Tibial nerve (tissue), 4 donors: ENCODE measurements at places on chromosomes 7 and 10. TPM values are rescaled to one million over a fixed set of nuclear protein-coding genes. Genes with fewer than 3 reads are reported as not detected.

- H3K4me3 ChIP-seq = peak overlapping the region; percentile 24
- no peaks in the 10 kb centered on the region for H3K27me3 ChIP-seq
- H3K4me1 ChIP-seq = peaks cover 43% of the 10 kb centered on the region
- peaks cover 13% of the 10 kb centered on the region for H3K36me3 ChIP-seq
- no peak for DNase-seq
These were observed 6.6 kb downstream of the AASS start for GRCh38 chr7:122137251-122138077.

- DNase-seq = no peak
- H3K27me3 ChIP-seq = no peaks in the 10 kb centered on the region
- no peak overlapping the region for H3K4me3 ChIP-seq
- H3K36me3 ChIP-seq = peaks cover 37% of the 10 kb centered on the region
- no peak overlapping the region for H3K27ac ChIP-seq
These were observed 26.5 kb downstream of the RNF32 start for GRCh38 chr7:156667110-156667426.

- no peaks in the 10 kb centered on the region for H3K27me3 ChIP-seq
- no peak overlapping the region for H3K27ac ChIP-seq
- no peaks in the 10 kb centered on the region for H3K4me1 ChIP-seq
- H3K4me3 ChIP-seq = no peak overlapping the region
- H3K36me3 ChIP-seq = no peaks in the 10 kb centered on the region
- no peak for DNase-seq
These were observed 180.6 kb upstream of the CHRM2 start for GRCh38 chr7:136687693-136688322.

- peaks cover 24% of the 10 kb centered on the region for H3K4me1 ChIP-seq
- no peak for DNase-seq
- no peak overlapping the region for H3K4me3 ChIP-seq
- no peaks in the 10 kb centered on the region for H3K27me3 ChIP-seq
- H3K36me3 ChIP-seq = peaks cover 5% of the 10 kb centered on the region
These were observed 32.1 kb downstream of the TMEM60 start for GRCh38 chr7:77765906-77766800.

DNA sequence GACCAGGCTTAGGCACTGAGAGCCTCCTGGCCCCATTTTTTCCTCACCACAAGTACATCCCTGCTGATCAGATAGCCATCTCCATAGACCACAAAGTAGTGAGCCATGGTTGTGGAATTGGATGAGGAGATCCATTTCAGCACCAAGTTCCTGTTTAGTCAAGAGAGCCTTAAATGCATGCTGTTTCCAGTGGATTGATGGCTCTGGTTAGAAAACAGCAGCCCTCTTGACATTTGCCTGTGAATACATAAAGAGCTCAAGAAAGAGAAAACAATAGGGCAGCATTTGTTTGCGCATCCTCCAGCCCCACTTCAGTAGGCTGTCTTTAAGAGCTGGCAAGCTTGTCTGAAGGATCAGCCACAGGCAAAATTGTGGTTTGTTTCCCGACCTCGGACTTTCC, 251.2 kb downstream of the POU6F2 start:
- DNase-seq = no peak
- no peak overlapping the region for H3K4me3 ChIP-seq
- H3K27me3 ChIP-seq = no peaks in the 10 kb centered on the region
- H3K36me3 ChIP-seq = no peaks in the 10 kb centered on the region
- H3K4me1 ChIP-seq = no peaks in the 10 kb centered on the region

DNA sequence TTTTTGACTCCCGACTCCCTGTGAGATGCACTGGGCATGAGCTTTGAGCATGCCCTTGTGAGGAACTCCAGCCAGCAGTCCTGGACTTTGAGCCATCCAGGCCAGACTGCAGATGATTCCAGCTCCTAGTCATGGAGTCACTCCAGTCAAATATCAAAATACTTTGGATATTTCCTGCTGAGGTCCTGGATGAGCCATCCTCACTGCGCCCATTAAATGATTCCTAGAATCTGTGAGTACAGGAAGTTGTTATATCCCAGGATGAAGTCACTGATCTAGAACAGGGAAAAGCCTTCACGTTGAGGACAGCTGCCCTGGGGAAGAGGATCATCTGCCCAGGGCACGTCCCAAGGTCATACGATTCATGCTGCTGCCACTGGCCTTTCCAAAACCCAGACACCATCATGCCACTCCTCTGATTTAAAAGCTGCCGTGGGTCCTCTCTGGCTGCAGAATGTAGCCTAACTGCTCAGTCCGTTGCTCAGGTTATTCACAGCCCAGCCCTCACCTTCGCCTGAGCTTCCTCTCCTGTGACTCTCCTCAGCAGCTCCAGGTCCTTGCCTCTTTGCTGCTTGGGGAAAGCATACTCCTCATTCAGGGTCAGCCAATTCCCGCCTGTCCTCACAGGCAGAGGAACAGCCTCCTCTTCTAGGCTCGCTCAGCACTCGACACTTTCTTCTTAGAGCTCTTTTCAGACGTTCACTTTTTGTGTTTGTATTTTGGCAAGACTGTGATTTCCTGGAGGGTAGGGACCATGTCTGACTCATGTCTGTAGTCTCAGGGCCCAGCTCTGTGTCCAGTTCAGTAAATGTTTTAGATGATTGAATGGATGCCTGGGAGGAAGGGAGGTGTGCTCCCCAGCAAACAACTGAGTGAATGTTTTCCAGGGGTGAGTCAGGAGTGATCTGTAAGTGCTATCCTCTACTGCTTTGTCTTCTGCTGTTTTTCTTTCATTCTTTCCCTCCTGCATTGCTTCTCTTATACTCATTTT, 157.8 kb downstream of the SNX10 start:
- no peaks in the 10 kb centered on the region for H3K36me3 ChIP-seq
- no peak overlapping the region for H3K4me3 ChIP-seq
- H3K4me1 ChIP-seq = no peaks in the 10 kb centered on the region
- no peak for DNase-seq
- no peak overlapping the region for H3K27ac ChIP-seq

GRCh38 chr7:31340603-31341002, at the start of gene NEUROD6:
TSS of gene NEUROD6 (minus strand) at chr7:31340726. CDS start at chr7:31339268, 1,458 bp downstream.
- no peak within 1 kb of the TSS for H3K27ac ChIP-seq
- H3K27me3 ChIP-seq = peaks cover 37% of the 10 kb centered on the region
- no peaks in the 10 kb centered on the region for H3K36me3 ChIP-seq

DNA sequence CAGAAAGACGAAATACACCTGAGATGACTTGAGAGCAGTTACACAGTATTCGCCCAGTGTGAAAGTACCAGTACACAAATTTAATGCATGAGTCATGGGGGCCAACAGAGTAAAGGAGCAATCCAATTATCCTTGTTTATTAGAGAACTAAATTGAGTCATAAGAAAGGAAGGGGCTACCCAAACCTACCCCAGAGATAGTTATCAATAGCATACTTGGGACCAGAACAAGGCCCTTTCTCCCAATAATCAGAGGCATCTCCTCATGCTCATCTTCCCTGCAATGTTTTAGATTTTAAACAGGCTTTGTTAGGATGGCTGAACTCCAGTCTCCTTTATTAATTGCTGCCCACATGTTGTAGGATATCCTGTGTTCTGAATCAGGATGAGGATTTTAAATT, 239.7 kb upstream of the LRGUK start:
- no peaks in the 10 kb centered on the region for H3K27me3 ChIP-seq
- no peak overlapping the region for H3K27ac ChIP-seq
- H3K36me3 ChIP-seq = no peaks in the 10 kb centered on the region
- no peaks in the 10 kb centered on the region for H3K4me1 ChIP-seq

- H3K36me3 ChIP-seq = no peaks in the 10 kb centered on the region
- no peak overlapping the region for H3K27ac ChIP-seq
- DNase-seq = no peak
- H3K27me3 ChIP-seq = no peaks in the 10 kb centered on the region
- H3K4me3 ChIP-seq = no peak overlapping the region
- no peaks in the 10 kb centered on the region for H3K4me1 ChIP-seq
These were observed 189.1 kb downstream of the LRRTM3 start for GRCh38 chr10:67114945-67115344.

DNA sequence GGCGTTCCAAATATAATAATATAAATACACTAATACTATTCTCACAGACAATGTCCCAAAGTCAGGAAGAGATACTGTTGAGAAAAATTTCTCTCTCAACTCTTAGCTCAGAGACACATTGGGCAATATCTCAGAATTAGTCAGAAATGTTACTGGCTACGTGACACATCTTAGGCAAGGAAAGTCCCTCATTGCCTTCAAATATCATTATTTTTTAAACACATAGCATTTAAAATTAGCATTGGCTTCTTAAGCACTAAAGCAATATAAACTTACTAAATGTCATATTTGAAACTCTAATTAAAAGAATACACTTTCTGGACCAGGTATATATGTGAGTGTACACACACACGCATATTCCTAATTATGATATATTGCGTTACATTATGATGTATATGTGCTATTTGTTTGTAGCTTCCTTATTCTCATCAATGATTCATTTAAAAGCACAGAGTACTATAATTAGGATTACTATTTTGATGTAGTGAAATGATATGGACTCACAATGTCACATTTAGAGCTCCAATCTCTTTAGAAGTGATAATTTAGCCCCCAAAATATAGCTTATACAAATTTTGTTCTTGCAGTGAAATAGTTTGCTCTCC, 255.8 kb downstream of the TWIST1 start:
- H3K4me3 ChIP-seq = no peak overlapping the region
- no peaks in the 10 kb centered on the region for H3K36me3 ChIP-seq
- peaks cover 17% of the 10 kb centered on the region for H3K4me1 ChIP-seq
- no peak overlapping the region for H3K27ac ChIP-seq

- H3K4me1 ChIP-seq = no peaks in the 10 kb centered on the region
- no peak for DNase-seq
- H3K36me3 ChIP-seq = no peaks in the 10 kb centered on the region
- H3K27me3 ChIP-seq = no peaks in the 10 kb centered on the region
These were observed 30.0 kb upstream of the INHBA start for GRCh38 chr7:41732843-41733306.

GRCh38 chr7:10015687-10016086, 958.0 kb upstream of the PHF14 start:
- no peaks in the 10 kb centered on the region for H3K4me1 ChIP-seq
- no peak overlapping the region for H3K27ac ChIP-seq
- no peaks in the 10 kb centered on the region for H3K27me3 ChIP-seq
- no peak overlapping the region for H3K4me3 ChIP-seq
- H3K36me3 ChIP-seq = no peaks in the 10 kb centered on the region

DNA sequence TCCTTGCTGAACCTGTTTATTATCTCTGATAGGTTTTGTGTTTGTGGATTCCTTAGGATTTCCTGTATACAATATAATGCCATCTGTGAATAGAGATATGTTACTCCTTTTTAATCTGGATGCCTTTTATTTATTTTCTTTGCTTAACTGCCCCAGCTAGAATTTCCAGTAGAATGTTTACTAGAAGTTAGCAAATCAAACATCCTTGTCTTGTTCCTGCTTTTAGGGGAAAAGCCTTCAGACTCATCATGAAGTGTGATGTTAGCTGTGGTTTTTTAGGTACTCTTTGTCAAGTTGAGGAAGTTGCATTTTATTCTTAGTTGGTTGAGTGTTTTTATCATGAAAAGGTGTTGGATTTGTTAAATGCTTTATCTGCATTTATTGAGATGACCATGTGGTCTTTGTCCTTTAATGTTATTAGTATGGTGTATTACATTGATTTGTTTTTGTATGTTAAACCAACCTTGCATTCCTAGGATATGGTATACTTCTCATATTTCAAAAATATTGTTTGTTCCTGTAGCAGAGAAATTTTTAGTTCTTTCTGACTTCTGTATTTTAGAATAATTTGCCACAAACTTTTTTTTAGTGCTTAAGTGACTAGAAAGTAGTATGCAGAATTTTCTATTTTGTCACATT, 24.3 kb downstream of the PPP2R2D start:
- no peak for DNase-seq
- H3K36me3 ChIP-seq = peaks cover 3% of the 10 kb centered on the region
- no peak overlapping the region for H3K27ac ChIP-seq
- H3K4me1 ChIP-seq = peaks cover 24% of the 10 kb centered on the region
- no peak overlapping the region for H3K4me3 ChIP-seq

- H3K27ac ChIP-seq = no peak overlapping the region
- no peak overlapping the region for H3K4me3 ChIP-seq
These were observed 465.3 kb downstream of the PLXDC2 start for GRCh38 chr10:20281579-20281978.

DNA sequence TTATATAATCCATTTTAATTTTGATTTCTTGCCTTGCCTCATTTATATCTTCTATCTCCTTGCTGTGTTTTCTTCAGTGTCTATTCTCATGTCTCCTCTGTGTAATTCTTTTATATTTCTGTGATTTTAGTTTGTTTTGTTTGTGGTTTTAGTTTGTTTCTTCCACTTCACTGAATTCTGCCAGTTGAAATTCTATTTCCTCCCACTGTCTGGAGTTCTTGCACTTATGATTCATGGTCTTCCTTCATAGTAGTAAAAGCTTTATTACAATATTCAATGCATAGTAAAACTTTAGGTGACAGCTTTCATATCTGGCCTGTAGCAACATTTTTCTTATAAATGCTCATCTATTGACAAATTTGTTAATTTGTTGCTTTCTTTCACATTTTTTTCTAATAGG, 113.3 kb downstream of the MAGI2 start:
- H3K4me1 ChIP-seq = no peaks in the 10 kb centered on the region
- no peaks in the 10 kb centered on the region for H3K27me3 ChIP-seq
- DNase-seq = no peak
- H3K36me3 ChIP-seq = no peaks in the 10 kb centered on the region

GRCh38 chr10:19918794-19919193, 102.6 kb downstream of the PLXDC2 start:
- H3K4me1 ChIP-seq = no peaks in the 10 kb centered on the region
- no peaks in the 10 kb centered on the region for H3K36me3 ChIP-seq
- H3K27ac ChIP-seq = no peak overlapping the region

DNA sequence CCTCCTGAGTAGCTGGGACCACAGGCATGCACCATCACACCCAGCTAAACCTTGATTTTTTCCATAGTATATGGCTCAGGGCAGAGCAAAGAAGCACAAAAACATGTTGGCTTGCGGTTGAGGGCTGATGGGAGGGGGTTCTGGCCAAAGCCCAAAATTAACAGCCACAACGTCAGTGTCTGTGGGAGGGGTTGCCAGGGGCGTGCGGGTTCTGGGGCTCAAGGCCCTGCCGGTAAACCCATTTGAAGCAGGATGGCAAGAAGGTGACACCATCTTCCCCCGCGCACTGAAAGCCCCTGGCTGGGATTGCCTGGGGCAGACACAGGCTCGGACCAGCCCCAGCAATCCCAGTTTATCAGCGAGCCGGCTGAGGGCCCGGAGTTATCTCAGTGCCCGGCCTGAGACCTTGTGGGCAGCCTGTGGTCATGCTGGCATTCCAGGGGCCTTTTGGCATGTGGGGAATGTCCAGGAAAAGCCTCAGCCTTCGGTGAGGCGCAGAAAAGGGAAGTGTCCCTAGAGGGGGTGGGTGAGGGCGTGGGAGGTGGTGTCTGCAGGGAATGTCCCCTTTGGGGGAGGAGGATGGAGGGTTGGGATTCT, 167.7 kb upstream of the TNRC18 start:
- H3K27me3 ChIP-seq = no peaks in the 10 kb centered on the region
- no peaks in the 10 kb centered on the region for H3K36me3 ChIP-seq
- H3K27ac ChIP-seq = peak overlapping the region; percentile 45
- H3K4me1 ChIP-seq = no peaks in the 10 kb centered on the region
- no peak for DNase-seq

HDAC9 gene
- 10.3 TPM for total RNA-seq

ATG9B gene
- not detected for total RNA-seq

IL6 gene
- 16.4 TPM for total RNA-seq

GFRA1 gene
- 64.0 TPM for total RNA-seq

BHLHA15 gene
- not detected for total RNA-seq

TMEM140 gene
- total RNA-seq = 46.9 TPM
